ENCODE measurements at places on chromosomes 3 and 15. TPM values are rescaled to one million over a fixed set of nuclear protein-coding genes. Genes with fewer than 3 reads are reported as not detected.

MUC20 gene
- total RNA-seq: not detected

LSMEM2 gene
- not detected for total RNA-seq

RHCG gene
- not detected for total RNA-seq

MYL3 gene
- not detected for total RNA-seq

NRG4 gene
- total RNA-seq: not detected

GMPS gene
- 50.8 TPM for total RNA-seq

SOX2 gene
- not detected for total RNA-seq

CHAC1 gene
- 15.2 TPM for total RNA-seq
